ENCODE measurements at places on chromosomes 11 and 22.

- DNase-seq = no peak
Observed at GRCh38 chr11:45919806-45920530, 2.3 kb upstream of the PEX16 start.

DNA sequence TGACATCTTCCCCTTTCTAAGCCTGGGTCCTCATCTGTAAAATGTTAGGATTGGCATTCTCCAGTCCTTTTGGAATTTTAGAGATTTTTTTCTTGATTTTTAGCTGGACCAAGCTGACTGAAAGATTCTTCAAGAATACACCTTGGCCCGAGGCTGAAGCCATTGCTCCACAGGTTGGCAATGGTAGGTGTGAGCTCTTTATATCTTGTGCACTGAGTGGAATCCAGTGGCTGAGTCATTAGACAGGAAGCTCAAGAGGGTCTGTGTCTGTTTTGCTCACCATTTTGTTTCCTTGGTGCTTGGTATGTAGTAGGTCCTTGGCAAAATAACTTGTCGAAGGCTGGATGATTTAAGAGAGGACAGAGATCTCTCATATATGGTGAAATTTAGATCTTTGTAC is 6.2 kb downstream of the EIF3L start:
- DNase-seq = no peak

- DNase-seq = no peak
Observed at GRCh38 chr22:26709617-26710390, 52.4 kb downstream of the MIAT start.

GRCh38 chr11:19435306-19435989 is 194.7 kb upstream of the E2F8 start:
- no peak for DNase-seq

DNA sequence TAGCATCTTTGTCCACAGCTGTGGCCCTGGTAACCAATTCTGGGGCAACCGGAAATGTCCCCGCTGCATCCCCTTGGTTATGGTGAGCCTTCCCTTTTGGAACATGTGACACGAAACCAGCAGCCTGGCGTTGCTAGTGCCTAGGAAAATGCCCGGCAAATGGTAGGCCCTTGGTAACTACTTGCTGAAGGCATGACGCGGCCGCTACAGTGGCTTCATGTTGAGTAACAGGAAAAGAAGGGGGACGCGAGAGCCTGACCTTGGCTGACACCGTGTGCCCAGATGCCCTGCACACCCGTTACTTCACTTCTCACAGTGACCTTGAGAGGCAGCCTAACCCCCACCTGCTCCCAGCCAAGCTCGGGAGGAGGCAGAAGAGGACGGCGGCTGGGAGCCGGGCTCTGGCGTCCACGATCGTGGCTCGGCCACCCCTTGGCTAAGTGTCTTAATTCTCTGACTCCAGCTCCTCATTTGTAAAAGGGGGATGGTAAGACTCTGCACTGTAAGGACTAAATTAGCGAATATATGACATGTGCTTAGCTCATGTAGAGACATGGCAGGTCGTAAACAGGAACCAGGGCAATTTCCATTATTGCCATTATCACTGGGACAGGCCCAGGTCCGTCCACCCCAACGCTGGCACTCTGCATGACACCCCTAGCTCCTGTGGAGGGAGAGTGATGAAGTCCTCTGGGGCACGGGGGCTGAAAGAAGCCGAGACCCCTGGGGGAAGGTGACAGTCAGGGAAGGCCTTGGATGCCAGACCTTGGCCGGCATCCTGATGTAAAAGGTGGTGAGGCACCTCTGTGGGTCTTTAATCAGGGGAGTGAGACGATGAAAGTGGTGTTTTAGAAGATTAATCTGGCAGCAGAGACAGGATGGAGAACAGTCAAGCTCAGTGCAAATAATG is 18.9 kb downstream of the IFT27 start:
- no peak for DNase-seq

GRCh38 chr11:100888836-100889235 is 201.7 kb downstream of the ARHGAP42 start:
- DNase-seq = no peak

GRCh38 chr11:84894666-84895065 is 732.5 kb downstream of the DLG2 start:
- DNase-seq = no peak

DNA sequence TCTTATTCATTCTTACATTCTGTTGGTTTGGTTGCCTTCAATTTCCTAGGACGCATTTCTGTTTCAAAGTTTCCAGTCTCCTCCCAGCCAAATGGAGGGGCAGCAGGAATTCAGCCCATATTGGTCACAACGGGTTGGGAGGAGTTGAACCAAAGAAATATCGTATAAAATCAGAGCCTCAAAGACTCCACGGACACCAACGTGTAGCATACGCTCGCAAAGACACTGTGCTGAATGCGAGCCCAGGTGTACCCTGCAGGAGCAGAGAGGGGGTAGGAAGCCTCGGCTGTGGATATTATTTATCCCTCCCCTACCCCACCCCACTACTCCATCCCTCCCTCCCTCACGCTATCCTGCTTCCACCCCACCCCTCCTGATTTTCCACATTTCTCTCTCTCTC is 15.5 kb upstream of the CCND1 start:
- no peak for DNase-seq

- no peak for DNase-seq
Observed at GRCh38 chr22:43625242-43625641, 186.9 kb downstream of the EFCAB6 start.

DNA sequence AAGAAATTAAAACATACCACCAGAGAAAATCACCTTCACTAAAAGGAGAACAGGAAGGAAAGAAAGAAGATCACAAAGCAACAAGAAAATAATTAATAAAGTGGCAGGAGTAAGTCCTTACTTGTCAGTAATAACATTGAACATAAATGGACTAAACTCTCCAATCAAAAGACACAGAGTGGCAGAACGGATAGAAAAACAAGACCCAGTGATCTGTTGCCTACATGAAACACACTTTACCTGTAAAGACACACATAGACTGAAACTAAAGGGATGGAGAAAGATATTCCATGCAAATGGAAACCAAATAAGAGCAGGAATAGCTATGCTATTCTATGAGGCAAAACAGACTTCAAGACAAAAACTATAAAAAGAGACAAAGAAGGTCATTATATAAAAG is 25.9 kb downstream of the PLA2G6 start:
- no peak for DNase-seq

- DNase-seq = no peak
Observed at GRCh38 chr11:40882301-40882700, 577.2 kb downstream of the LRRC4C start.

GRCh38 chr11:93016595-93016994 is 47.1 kb downstream of the MTNR1B start:
- DNase-seq = no peak

GRCh38 chr22:38032681-38033521 is 24.3 kb upstream of the PICK1 start:
- no peak for DNase-seq

DNA sequence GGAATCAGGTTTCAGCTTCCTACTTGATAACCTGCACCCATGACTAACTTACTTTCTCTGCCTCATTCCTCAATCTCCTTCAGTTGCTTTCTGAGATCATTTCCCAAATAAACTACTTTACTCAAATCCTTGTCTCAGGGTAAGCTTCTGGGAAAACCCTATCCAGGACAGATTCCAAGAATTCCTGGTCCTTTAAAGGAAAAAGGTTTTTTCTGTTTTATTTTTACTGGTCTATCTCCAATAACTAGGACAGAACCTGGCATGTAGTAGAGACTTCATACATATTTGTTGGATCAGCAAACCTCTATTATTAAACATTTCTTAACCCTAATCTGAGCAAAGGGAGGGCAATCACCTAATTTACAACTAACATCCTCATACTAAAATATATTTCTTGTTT is 910.5 kb upstream of the CHORDC1 start:
- DNase-seq = no peak

GRCh38 chr11:92625894-92626293 is 343.6 kb upstream of the MTNR1B start:
- no peak for DNase-seq

- DNase-seq = no peak
Observed at GRCh38 chr22:45631140-45631840, 40.3 kb upstream of the ATXN10 start.

DNA sequence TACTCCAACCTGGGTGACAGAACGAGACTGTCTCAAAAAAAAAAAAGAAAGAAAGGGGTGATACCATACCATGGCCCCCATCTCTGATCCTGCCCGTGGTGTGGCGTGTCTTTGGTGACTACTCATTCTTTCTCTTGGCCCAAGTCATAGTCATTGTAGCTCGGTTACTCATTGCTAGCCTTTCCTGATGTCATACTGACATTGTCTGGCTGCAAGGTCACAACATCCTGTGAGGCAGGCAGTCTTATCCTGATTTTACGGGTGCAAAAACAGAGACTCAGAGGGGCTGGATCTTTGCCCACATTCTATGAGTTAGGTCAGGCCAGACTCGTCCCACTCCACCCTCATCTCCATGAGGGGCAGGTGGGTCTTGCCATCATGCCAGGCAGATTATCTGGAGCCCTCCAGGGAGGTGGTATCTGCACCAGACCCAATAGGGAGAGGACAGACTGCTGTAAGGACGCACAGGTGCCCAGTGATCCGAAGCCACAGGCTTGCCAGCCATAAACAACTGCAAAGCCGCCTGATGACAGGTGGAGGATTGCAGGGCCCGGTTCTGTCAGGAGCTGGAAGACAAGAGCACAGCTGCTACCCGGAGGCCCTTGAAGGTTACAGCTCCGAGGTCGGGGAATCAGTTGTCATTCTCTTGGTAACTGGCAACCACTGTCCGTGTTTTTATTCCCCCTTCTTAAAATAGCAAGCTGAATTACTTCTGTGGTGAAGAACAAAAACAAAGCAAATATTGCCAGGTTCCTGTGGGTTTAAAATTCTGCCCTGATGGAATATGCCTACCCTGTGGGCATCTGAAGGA is 13.8 kb downstream of the TOM1 start:
- peak; percentile 53 for DNase-seq

DNA sequence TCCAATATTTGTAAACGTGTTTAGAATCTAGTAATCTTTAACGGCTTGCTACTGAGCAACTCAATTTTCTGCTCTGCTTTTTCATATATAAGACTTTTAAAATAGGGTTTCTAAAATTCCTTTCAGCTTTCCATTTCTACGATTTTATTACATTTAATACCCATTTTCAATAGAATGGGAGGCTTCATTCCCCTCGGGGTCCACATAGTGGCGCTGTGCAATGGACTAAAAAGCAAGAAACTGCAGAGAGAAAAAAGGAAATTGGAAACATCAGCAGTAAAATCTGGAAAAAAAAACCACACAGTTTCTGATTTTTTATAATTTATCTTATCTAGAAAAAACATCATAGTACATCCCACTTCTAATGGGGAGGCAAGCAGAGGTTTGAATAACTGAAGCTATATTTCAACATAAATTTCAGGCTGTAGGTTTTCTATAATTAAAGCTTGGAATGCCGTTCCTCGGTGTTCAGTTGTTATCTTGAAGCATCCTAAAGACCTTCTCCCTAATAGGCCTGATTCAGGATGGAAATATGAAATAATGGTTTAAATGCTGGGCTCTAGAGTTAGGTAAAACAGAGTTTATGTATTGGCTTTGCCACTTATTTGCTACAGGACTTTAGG is 18.7 kb upstream of the JHY start:
- no peak for DNase-seq

DNA sequence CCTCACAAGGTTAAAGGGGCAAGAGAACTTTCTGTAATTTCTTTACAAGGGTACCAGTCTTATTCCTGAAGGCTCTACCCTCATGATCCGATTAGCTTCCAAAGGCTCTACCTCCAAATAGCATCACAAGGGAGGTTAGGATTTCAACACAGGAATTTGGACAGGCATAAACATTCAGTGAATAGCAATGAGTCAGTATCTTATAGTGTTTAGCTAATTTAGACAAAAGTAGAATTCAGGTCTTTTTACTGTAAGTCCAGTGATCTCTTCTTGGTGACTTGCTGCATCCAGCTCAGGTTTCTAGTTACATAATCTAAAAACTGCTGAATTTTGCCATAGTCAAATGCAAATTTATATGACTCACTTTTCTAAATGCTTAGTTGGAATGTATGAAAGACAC is 1995.6 kb upstream of the RAG2 start:
- DNase-seq = no peak

- no peak for DNase-seq
Observed at GRCh38 chr11:36467916-36468315, 42.2 kb downstream of the TRAF6 start.

- no peak for DNase-seq
Observed at GRCh38 chr11:128505449-128506065, 81.8 kb downstream of the ETS1 start.

GRCh38 chr22:27348634-27349033 is 452.9 kb downstream of the MN1 start:
- no peak for DNase-seq

DNA sequence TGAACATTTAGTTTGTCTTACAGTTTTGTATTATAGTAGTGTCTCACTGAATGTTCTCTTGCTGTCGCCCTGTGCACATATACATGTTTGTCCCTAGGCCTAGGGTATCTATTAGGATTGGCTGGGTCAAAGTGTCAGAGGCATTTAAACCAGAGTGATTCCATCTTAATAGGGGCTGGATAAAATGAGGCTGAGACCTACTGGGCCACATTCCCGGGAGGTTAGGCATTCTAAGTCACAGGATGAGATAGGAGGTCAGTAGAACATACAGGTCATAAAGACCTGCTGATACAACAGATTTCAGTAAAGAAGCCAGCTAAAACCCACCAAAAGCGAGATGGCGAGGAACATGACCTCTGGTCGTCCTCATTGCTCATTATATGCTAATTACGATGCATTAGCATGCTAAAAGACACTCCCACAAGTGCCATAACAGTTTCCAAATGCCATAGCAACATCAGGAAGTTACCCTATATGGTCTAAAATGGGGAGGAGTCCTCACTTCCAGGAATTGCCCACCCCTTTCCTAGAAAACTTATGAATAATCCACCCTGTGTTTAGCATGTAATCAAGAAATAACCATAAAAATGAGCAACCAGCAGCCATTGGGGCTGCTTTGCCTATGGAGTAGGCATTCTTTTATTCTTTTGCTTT is 82.6 kb downstream of the LDLRAD3 start:
- no peak for DNase-seq

DNA sequence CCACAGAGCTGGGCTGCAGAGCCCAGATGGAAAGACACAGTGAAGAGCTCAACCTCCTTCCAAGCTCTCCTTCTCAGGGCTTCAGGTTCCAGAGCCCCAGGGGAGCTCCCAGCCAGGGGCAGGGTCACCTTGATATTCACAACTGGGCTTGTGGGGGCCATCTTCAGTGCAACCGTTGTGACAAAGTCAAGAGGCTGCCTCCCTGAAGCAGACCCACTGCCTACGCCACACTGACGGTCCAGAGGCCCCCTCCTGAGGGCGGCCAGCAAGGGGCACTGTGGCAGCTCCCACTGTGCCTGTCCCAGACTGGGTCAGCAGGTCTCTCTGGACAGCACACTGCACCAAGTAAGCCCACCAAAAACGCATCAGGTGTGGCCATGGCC is 84.1 kb downstream of the DGCR2 start:
- no peak for DNase-seq

- no peak for DNase-seq
Observed at GRCh38 chr22:45562102-45562501, 59.4 kb downstream of the FBLN1 start.

DNA sequence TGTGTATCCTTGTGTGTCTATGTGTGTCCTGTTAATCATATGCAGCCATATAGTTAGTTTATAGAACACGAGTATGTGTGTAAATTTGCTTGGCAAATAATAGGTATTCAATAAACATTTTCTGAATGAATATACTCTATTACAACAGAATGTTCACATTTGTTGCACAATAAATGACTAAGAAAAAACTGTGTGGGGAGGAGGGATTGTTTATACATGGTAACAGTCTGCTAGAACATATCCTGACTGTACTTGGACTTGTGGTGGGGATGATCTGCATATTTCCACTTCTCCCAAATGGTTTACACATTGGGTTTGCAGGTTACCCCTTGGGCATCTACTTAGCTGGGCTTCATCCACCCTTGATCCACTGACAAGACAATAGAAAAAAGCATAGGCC is 194.6 kb downstream of the INSC start:
- DNase-seq = no peak
